ENCODE measurements at places on chromosomes 4 and X. TPM values are rescaled to one million over a fixed set of nuclear protein-coding genes. Genes with fewer than 3 reads are reported as not detected.

Gene ODAM
- total RNA-seq: not detected

Gene USP17L12
- not detected for total RNA-seq

Gene FANCB
- 7.9 TPM for total RNA-seq

Gene GATA1
- not detected for total RNA-seq

Gene NALF2
- not detected for total RNA-seq

Gene GPM6B
- total RNA-seq: 0.98 TPM

Gene FDCSP
- total RNA-seq: not detected

Gene ESX1
- total RNA-seq: not detected

Gene SLITRK2
- not detected for total RNA-seq

Gene CXCL8
- total RNA-seq: 360 TPM

Gene THOC2
- 78.0 TPM for total RNA-seq
